ENCODE measurements at places on chromosomes 4 and X.

GRCh38 chr4:150493851-150494250, 88.1 kb upstream of the MAB21L2 start:
- DNase-seq = no peak

- DNase-seq = no peak
Observed at GRCh38 chrX:45320191-45320590, 119.5 kb upstream of the DIPK2B start.

DNA sequence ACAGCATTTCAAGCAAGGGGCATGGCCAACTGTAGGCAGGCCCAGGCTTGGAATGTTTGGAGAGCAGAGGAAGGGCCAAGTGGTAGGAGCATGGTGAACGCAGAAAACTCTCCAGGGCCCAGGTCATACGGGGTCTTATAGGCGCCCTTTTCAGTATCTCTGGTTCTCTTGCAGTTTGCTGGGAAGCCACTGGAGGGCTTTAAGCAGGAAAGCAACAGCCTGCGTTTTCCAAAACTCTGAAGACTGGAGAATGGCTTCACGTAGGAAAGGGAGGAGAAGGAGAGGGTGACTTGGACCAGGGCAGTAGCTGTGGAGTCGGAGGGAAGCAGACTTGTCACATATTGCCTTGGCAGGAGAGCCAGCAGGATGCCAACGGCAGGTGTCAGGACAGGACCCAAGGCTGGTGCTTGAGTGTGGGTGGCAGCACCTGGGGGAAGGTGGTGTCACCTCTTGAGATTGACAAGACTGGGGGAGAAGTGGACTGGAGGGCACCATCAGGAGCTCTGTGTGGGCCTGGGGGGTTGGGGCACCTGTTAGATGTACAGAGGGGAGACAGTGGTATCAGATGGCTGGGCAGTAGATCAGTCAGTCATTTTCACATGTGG, 21.9 kb downstream of the TKTL1 start:
- no peak for DNase-seq

- DNase-seq = no peak
Observed at GRCh38 chr4:23091711-23092110, 399.0 kb downstream of the GBA3 start.

DNA sequence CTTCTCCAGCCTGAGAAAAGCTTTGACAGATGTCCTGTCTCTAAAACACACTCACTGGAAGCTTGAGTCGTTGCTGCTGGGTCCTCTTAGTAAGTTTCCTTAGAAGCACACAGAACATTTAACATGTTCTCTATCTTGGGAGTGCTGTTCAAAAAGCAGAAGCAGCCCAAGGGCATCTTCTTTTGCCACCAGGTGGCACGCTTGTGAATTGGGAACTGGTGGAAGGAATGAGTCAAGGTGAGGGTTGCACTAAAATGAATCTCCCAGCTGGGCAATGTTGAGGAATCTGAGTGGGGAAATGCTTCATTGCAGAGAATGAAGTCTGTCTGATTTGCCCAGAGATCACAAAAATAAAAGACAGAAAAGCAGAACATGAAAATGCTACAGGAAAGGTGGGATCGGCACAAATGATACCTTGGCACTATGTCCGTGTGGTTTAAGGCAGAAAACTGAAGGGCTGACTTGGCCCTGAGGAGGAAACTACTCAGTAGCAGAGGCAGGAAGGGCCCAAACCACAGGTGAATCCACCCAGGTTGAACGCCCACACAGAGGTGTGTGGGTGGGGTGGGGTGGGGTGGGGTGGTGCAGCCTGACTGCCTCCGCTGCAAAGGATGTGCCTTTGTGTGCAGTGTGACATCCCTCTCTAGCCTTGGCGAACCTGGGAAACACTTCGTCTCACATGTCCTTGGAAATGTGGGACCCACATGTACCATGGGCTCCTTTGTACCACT, 26.0 kb downstream of the KIT start:
- peak; percentile 46 for DNase-seq
